Neural progenitor cell (in vitro differentiated cells): ENCODE measurements at places on chromosomes 3 and 15.

DNA sequence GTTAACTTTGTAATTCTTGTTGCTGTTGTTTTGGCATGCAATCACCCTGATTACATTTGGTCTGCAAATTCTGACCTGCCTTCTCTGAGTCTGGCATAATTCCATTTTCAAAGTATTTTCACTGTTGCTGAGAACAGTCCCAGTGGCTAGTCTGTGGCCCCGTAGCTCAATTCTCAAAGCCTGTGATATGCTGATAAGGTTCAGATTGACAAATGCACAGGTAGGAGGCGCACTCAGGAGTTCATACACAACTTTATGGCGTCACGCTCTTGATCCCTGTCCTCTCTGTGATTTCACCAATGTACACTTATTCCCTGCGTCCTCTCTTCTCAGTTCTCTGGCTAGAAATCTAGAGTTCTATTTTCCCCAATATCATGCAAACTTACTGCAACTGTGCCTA is 376.6 kb upstream of the SLCO3A1 start:
- no peaks in the 10 kb centered on the region for H3K27me3 ChIP-seq
- DNase-seq: no peak
- H3K36me3 ChIP-seq: no peaks in the 10 kb centered on the region
- no peak overlapping the region for H3K27ac ChIP-seq
- no peaks in the 10 kb centered on the region for H3K4me1 ChIP-seq

- no peaks in the 10 kb centered on the region for H3K4me1 ChIP-seq
- H3K27me3 ChIP-seq: no peaks in the 10 kb centered on the region
- DNase-seq: no peak
- H3K36me3 ChIP-seq: no peaks in the 10 kb centered on the region
- no peak overlapping the region for H3K4me3 ChIP-seq
Measured at GRCh38 chr3:99248130-99248529, 346.6 kb upstream of the DCBLD2 start.

- no peaks in the 10 kb centered on the region for H3K36me3 ChIP-seq
- no peak for DNase-seq
- no peak overlapping the region for H3K4me3 ChIP-seq
- no peaks in the 10 kb centered on the region for H3K27me3 ChIP-seq
Measured at GRCh38 chr3:53650424-53650823, 156.0 kb downstream of the CACNA1D start.

DNA sequence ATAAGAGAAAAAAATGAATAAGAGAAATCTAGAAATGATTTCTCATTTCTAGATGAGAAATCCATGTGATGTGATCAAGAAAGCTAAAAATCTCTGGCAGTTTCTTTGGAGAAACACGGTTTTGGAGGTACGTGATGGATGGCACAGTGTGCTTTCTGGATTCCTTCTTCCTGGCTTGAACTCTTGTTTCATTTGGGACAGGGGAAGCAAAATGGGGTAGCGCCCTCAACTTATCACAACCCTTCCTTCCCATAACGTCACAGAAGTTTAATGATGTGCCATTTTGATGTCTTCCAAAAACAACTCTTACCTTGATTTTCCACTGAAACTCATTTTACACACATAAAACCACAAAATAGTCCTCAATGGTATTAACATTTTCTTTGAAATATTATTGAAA is 1037.3 kb downstream of the ROBO2 start:
- H3K27ac ChIP-seq: no peak overlapping the region
- H3K4me1 ChIP-seq: no peaks in the 10 kb centered on the region
- no peak for DNase-seq
- H3K27me3 ChIP-seq: no peaks in the 10 kb centered on the region

GRCh38 chr3:117322866-117323265 is 613.3 kb downstream of the TUSC7 start:
- peak; percentile 67 for DNase-seq
- no peaks in the 10 kb centered on the region for H3K4me1 ChIP-seq
- H3K27me3 ChIP-seq: no peaks in the 10 kb centered on the region
- no peak overlapping the region for H3K27ac ChIP-seq
- no peaks in the 10 kb centered on the region for H3K36me3 ChIP-seq
- H3K4me3 ChIP-seq: no peak overlapping the region
